ENCODE measurements at places on chromosomes 16 and 17.

DNA sequence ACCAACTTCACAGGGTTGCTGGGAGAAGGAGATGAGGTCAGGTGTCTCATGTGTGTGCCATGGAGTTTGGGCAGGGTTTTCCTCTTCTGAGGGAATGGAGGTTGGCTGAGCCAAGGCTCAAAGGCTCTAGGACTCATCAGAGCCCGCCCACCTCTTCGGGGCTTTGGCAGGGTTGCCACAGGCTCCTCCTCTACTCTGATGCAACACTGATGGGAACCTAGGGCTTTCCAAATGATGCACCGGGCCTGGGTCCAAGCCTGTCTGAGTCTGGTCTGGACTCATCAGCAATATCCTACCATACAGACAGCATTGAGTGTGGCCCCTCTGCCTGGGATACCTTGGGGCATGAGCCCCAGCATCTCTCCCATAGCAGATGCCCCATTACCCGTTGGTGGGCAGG, 59.5 kb upstream of the LHX1 start:
- DNase-seq = peak; percentile 28

GRCh38 chr17:71251276-71251675, 869.5 kb upstream of the SOX9 start:
- DNase-seq = peak; percentile 78

DNA sequence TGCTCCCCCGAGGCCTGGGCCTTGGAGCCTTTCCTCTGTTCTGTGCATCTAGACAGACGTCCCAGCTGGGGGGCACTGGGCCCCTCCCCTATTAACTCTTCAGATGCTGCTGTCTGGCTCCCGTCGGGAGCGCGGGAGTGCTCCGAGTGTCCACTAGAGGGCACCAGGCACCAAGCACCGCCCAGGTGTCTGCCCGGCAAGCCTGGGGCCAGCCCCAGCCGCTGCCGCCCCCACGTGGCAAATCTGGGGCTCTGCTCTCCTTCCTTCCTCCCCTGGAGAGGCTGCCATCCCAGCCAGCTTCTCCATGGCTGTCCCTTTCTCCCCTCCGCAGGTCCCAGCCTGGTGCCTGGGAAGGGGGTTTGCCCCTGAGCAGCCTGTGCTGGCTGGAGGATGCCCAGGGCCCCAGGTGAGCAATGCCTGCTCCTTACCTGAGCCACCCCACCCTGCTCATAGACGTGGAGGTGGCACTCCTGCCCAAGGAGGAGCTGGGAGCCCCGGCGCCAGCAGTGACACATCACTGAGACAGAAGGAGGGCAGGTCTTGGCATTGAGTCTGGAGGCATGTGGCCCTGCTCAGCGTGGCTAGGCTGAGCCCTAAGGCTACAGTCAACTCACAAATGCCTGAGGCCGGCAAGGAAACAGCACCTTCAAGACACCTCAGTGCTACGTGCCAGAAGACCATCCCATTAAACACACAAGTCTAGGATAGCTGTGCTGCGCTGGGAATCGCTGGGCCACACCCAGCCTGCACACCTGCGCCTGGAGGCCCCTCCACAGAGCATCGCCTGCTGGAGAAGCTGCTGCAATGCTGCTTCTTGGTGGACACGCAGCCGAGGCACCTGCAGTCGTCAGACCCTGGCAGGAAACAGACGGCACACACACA, 19.7 kb downstream of the TMEM235 start:
- peak; percentile 78 for DNase-seq

DNA sequence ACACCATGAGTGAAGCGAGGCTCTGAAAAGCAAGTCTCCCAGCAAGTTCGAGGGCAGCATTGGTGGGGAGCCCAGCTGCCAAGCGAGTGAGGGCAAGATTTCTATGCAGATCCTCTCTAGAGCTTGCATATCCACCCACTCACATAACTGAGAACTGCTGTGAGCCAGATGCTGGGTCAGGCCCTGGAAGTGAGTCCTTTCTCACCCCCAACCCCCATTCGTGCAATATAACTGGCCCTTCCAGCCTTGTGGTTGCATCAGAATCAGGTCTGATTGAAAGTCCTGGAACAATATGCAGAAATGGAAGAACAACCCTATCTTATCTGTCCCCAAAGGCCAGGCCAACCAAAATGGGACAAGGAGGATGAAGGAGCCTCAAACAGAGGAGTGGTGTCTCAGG, 146.6 kb downstream of the IRX5 start:
- no peak for DNase-seq

DNA sequence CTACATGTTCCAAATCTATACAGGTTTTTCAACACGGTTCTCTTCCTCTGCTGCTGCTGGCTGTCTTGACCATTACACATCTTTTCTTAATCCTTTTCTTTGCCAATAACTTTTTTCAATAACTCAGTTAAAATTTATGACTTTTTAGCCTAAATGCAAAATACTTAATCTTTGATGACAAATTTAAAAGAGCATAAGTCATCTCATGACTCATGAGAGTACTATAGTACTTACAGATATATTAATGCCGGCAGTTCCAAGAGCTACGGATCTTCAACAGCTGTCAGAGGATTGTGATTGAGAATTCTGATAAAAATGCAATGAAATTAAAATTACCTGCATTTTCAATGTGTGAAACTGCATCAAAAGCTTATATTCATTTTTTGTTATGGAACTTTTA, 105.5 kb downstream of the KPNA2 start:
- DNase-seq = no peak

DNA sequence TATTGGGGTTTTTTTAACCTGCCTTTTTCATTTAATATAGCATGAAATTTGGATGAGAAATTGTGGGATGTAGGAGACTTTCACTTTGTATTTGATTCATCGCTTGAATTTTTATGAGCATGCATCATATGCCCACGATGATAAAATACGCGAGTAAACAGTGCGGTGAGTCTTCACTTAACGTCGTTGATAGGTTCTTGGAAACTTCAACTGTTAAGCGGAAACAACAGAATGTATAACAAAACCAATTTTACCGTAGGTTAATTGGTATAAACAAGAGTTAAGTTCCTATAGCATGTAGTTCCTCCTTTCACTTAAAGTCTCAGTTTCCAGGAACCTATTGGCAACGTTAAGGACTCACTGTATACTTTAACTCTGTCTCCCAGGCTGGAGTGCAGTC, 28.7 kb downstream of the MMP15 start:
- DNase-seq = no peak

- peak; percentile 66 for DNase-seq
Measured at GRCh38 chr17:49576088-49576916, 631 bp downstream of the NXPH3 start.

DNA sequence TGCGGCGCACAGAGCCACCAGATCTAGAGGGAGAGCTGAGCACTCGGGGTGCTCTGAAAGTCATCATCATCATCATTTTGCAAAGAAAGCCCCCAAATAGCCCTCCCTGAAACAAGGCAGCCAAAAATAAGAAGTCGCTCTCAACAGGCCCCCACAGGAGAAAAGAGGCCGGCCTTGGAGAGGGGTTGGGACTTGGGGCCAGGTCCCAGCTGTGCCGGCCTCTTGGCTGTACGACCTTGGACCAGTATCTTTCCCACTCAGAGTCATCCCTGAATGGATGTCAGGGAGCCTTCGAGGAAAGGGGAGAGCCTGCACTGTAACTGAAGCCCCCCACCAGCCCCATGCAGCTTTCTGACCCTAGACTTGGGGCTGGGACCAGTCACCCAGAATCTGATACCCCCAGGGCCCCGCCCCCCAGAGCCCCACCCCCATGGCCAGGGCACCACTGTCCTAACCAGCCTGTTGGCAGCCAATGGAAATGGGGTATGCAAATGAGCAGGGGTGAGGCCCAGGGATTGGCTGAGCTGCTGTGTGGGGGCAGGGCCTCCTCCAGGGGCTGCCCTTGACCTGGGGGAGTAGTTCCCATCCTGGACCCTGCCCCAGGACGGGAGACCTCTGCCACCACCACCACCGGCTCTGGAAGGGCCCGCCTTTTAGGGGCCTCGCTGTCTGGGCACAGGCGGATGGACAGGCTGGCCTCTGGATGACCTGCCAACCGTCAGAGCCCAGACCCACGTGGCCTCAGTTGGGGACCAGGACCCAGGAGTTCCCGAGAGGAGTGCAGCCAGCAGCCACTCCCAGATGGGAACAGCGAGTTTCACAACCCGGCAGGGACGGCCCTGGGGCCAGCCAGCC, 15.4 kb downstream of the ZFPM1 start:
- DNase-seq = peak; percentile 30

- no peak for DNase-seq
Measured at GRCh38 chr17:77445760-77446532, 305.2 kb downstream of the SEC14L1 start.

- DNase-seq = peak; percentile 47
Measured at GRCh38 chr17:14299280-14300141, 1.4 kb upstream of the HS3ST3B1 start.

DNA sequence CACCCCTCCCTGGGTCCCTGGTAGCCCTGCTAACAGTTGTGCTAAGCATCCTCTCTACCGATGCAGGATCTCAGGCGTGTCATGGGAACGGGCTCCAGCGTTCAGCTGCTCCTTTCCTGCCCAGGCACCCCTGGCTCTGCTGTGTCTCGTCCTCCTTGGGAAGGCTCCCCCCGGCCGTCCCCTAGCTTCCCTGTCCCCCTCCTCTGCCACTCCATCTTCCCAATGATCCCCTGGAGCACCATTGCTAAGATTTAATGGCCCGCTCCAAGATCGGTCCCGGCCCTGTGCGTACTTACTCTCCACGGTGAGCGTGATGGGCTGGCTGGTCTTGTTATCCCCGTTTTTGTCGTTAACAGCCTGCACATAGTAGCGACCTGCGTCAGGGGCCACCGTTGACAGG, 135.5 kb upstream of the CDC42EP4 start:
- DNase-seq = no peak

DNA sequence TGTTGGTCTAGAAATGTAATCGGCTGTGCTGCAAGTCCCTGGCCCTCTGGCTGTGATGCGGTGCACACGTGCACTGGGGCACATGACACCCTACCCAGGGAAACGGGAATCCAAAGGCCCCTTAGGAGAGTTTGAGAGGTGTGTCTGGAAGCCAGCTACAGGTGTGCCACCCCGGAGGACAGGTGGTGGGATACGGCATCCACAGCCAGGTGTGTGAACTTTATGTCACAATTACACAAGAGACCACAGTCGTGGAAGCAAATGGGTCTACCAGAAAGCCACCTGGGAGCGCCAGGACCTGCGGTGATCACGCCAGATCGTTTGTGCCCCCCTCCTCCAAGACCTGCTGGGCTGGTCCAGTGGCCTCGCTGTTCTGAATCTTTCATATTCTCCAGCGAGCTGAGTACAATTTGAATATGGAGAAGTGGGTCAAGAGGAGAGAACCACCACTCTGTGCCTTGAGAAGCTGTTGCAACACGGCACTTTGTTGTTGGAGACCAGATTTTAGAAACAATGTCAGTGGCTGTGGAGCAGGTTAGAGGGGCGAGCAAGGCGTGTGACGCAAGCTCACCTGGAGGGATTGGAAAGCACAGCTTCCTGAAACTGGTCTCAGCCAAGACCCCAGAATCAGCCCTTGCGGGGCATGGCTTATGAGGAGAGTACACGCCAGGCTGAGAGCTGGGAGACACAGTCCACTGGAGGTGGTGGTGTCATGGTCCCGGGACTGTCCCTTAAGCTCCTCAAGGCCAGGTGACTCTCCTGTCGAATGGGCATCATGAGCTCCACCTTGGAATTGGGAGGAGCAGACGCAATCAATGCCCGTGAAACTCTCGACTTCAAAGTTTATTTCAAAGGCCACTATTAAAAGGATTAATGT, 37.4 kb downstream of the COX4I1 start:
- DNase-seq = no peak

- no peak for DNase-seq
Measured at GRCh38 chr16:62933929-62934328, 897.7 kb upstream of the CDH8 start.

GRCh38 chr16:85761861-85762260, 11.0 kb upstream of the C16orf74 start:
- no peak for DNase-seq

DNA sequence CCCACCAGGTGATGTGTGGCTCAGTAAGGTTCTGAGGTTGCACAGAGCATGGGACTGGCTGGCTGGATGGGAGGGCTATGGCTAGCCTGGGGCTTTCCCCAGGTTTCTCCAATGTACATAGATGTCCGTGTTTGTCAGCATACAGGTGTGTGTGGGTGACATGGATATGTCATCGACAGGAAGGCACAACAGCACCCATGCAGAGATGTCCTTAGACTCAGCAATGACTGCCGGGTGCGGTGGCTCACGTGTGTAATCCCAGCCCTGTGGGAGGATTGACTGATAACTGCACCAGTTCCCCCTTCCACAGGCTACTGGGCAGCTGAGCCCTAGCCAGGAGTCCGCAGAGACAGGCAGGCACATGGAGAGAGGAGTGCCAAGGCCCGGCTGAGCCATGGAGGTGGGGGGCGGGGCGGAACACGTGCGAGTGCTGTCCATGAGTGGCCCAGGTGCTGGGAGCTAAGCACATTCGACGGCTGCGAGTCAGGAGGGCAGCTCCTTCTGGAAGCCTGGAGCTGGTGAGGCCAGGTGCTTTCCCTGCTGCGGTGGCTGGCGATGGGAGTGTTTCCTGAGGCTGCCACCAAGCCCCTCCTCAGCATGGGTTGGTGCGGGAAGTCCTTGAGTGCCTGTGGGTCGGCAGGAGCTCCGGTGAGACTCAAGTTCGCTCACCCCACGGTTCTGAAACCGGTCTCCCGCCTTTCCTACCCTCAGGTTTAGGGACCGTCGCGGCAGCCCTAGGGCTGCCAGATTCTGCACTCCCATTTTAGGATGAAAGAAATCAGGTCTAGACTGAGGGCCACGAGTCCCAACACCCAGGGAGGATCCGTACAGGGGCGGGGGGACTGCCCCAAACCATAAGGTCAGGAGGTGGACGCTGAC, 858 bp upstream of the ASPSCR1 start:
- DNase-seq = peak; percentile 34

DNA sequence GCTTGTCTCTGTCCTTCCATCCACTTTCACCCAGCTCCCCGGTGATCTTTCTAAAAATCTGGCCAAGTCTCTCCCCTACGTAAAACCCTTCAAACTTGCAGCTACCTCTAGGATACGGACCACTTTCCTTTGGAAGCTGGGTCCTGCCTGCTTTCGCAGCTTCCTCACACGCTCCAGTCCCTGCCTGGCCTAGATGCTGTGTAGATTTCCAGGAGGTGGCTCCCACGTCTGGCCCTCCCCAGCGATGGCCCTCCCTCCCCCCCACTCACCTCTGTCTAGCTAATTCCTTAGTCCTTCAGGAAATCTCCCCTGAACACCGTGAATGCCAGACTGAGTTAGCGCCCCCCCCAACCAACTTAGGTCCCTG, 579 bp upstream of the LRRC59 start:
- no peak for DNase-seq

- peak; percentile 48 for DNase-seq
Measured at GRCh38 chr16:66159987-66160386, 206.5 kb upstream of the CDH5 start.

- peak; percentile 24 for DNase-seq
Measured at GRCh38 chr17:40063187-40063771, 514 bp downstream of the THRA start.

DNA sequence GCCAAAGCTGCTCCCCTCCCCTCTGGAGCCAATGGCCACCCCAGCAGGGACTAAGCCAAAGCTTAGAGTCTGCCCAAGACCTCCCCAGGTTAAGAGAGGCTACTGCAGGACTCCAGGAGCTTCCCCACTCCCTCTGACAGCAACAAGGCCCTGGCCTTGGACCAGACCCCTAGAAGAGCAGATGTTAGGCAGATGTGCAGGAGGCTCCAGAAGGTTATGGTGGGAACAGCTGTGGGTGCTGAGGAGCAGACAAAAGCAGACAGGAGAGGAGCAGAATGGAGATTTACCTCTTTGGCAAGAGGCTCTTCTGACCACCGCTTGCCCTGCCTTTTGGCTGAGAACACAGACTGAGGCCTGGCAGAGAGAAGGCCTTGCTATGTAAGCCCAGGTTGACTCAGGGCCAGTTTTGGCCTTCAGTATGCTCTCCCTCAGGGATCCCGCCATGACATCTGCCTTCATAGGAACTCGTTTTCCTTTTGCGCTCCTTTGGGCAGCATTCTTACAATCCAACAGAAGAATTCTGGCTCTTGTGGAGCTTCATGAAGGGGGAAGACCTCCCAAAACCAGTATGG, 113.0 kb downstream of the RBFOX3 start:
- no peak for DNase-seq
